AML-193 (cell line): ENCODE measurements at places on chromosomes 7 and 10.

DNA sequence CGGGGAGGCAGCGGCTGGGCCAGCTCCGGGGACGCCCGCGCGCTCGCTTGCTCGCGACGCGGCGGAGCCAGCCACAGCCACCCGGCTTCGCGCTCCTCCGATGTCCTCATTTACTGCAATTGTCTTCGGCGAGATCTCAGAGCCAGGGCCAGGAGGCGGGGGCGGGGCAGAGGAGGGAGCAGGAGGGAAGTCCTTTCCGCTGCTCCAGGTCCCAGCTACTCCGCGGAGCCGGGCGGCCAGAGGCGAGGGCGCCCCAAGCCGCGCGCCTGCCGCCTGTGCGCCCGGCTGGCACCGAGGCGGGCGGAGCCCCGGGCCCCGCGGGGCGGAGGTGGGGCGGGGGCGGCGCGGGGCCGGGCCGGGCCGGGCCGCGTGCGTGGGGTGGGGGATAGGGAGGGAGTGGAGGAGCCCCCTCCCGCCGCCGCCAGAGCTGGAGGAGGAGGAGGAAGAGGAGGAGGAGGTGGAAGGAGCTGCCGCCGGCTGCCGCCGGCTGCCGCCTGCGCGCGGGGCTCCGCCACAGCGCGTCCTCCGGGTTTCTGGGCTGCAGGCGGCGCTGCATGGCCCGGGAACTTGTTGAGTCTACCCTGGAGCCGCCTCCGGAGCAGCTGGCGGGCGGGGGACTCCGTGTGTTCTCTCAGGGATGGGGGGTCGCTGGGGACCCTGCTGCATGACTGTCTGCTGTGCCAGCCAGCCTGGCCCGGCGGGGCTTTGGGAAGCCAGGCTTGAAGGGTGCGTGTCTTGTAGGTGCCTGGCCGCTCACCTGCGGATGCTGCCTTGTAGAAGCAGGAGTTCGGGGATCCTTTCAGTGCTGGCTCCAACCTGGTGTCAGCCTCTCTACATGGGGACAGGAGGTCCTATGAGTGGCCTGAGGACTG, at the start of gene INSYN2A:
Gene INSYN2A (minus strand): TSS at position 310 of the 872 bp plus-strand sequence. CDS start 20,196 bp downstream, outside the sequence.
- DNase-seq, result no peak

DNA sequence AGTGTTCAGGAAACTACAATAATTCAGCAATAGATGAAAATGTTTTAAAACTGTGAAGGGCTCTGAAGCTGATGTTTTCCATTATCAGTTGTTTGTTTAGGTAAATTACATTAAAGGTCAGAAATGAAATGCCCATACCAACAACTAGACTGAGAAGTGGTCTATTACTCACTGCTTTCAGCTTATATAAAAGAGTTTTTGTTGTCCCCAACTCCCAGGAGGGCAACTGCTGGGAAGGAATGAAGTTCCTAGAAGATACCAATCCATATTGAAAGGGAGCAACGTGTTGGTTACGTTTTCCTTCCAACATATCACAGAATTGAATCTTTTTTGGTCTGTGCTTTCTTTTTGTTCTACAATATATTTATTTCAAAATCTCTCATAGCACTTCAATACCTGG, 330.6 kb upstream of the LRRN3 start:
- no peak for DNase-seq

DNA sequence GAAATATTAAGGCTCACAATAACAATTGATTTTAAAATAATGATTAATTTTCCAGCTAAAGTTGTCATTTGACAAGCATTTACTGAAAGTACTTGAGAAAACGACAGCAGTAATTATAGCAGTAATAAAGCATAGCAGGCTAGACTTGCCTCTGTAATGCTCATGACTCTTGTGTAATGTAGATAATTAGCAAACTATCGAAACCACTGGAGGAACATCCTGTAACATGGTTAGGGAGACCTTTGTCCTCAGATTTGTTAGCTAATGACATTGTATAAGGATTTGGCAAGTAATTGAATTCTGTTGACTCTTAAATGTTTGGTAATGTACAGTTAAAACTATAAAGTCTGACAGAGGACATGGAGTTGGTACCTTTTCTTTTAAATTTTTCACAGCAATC, 24.8 kb downstream of the ARL4A start:
- DNase-seq, result peak; percentile 19

GRCh38 chr7:152312316-152312715, 123.5 kb downstream of the KMT2C start:
- no peak for DNase-seq

GRCh38 chr7:93799750-93800357, 90.7 kb downstream of the TFPI2 start:
- DNase-seq, result peak; percentile 19

DNA sequence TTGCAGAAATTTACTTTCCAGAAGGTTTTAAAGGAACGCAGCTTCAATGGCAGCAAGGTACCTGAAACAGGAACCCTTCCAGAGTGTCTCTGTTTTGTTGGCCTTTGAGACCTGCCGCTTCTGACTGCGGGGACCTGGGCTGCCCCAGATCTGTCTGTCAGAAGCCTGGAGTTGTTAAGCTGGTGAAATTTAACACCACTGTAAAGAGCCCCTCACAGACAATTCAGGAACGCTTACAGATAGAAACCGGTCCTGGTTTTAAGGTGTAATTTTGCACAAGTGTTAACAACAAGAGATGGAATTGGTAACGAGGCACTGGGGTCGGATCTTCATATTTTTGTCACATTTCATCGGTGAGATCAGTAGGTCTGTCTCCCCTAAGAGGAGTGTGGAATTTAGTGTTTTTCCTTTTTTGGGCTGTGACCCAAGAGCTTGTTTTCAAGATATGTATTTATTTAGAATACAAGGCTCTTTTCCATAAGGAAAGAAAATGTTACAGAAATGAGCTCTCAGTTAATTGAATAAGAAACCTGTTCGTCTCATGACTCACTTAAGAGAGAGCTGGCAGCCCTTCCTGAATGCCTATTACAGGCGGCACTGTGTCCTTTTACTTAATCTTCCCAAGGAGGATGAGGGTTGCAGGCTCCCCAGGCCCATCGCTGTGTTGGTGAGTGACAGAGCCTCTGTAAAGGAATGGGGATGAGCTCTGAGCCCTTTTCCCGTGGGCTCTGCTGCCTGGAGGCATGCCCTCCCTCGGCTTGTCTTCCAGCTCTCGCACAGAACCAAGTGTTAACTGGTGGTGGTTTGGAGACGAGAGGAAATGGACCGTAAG, 168.7 kb downstream of the CUX1 start:
- no peak for DNase-seq
